ENCODE measurements at places on chromosomes 11 and 22.

- DNase-seq: peak; percentile 32
These were observed 23.4 kb downstream of the TPBGL start for GRCh38 chr11:75263944-75264349.

DNA sequence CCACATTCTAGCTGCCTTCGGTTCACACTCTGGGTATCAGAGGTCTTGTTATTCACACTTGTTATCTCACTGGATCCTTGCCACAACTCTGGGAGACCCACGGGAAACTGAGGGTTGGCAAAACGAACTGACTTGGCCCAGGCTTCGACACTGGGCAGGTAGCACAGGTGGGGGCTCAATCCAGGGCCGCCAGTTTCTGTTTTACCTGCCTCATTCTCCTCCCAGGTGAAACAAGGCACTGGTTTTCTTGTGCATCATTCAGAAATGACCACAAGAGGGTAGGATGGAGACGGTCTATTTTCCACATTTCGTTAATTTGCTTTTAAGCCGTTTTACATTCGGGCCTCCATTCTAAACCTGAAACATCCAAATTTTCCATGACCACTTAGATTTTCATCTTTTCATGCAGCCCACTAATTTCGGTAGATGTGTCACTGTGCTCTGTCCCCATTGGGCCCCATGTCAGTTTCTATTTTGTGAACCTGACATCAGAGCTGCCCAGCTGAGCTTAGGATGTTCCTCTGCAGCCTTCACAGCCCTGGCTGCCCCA is 108.1 kb downstream of the KIAA1671 start:
- DNase-seq: no peak

GRCh38 chr11:81990659-81991443 is 742.8 kb downstream of the FAM181B start:
- no peak for DNase-seq

DNA sequence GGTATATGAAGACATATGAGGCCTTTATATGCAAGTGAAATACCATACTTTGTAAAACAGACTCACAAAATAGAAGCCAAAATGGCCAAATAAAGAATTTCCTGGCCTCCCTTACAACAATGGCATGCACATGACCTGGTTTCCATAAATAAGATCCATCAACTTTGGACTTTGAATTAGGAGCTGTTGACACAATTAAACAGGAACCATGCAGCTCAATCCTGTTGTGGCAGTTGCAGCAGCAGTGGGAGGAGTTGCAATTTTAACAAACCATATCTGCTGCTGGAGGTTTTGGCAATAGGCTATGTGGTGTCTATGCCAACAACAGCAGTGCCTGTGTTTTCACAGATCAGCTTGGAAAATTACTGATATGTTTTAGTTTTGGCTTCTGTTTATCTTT is 818.6 kb downstream of the FAM181B start:
- DNase-seq: no peak

- DNase-seq: no peak
These were observed 11.4 kb downstream of the TUBA8 start for GRCh38 chr22:18121954-18122554.

DNA sequence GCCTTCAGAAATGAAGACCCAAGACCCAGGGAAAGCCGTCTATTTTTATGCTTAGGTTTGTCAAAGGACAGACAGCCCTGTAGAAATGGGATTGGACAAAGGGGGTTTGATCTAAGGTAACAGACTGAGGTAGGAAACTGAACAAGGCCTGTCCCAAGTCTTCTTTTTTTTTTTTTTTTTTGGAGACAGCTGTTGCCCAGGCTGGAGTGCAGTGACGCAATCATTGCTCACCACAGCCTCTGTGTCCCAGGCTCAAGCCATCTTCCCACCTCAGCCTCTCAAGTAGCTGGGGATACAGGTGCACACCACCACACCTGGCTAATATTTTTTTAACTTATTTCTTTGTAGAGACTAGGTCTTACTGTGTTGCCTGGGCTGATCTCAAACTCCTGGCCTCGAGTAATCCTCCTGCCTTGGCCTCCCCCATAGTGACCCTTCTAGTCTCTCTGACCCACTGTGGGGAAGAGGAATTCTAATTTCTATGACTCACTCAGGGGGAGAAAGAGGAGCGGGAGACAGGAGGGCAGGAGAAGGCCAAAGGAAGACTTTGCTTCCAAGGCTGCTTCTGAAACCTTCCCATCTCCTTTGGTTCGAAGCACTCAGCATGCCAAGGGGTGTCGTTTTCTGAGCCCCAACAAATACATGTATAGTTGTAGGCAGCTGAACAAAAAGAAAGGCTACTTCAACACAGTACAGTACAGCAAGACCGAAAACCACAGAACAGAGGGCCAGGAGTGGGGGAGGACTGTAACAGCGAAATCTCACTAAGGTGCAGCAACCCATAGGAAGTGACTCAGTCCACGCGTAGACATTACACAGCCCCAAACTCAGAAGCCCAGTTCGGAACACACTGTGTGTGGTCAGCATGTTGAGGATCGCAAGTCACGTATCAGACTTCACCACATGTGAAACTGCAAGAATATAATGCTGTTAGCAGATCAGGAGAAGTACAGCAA is 872 bp downstream of the TMA7B start:
- peak; percentile 87 for DNase-seq

GRCh38 chr11:24678703-24679348 is 182.0 kb downstream of the LUZP2 start:
- no peak for DNase-seq

DNA sequence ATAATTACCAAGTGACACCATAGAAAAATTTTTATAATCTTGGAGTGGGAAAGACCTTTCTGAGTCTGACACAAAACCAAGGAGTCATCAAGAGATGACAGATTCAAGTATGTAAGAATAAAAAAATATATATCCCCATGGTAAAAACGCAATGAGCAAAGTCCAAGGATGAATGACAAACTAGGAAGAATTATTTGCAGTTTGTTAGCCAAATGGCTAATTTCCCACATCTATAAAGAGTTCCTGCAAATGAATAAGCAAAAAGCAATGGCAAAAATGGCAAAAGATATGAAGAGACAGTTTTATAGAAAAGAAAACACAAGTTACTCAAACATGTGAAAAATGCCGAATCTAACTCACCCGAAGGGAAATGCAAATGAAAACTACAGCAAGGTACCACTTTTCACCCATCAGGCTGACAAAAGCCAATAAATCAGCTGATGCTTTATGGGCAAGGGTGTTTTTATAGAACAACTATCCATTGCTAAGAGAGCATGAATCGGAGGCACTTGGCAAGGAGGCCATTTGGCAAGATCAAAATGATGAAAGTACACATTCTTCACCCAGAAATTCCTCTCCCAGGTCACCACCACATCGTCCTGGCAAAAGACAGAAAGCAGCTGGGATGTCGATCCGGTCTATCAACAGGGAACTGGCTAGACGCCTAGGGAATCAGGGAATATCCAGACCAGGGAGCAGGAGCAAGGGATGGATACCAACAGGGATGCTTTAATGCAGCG is 21.1 kb upstream of the KLHL35 start:
- no peak for DNase-seq

GRCh38 chr11:79918846-79919245 is 478.0 kb upstream of the TENM4 start:
- DNase-seq: no peak

- DNase-seq: no peak
These were observed 94.8 kb downstream of the TENM4 start for GRCh38 chr11:79346021-79346420.

DNA sequence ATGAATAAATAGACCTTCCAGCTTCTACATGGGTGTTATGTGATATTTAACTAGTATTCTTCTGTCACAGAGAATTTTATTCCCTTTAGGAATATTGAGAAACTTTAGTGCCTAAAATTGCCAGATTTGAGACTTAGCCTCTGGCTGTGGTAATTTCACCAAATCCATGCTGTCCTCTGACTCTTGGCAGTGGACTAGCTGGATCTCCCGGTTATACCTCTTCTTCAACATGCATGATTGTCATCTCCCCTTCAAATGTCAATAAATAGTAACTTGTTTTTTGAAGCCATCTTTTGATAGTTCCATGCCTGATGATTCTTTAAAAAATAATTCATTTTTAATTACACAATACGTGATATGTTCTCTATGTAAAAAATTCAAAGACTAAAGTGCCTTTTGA is 8.4 kb downstream of the AQP11 start:
- DNase-seq: no peak

- no peak for DNase-seq
These were observed 921 bp downstream of the TESMIN start for GRCh38 chr11:68750195-68751003.

GRCh38 chr11:110527146-110527545 is 97.4 kb downstream of the FDX1 start:
- DNase-seq: no peak

DNA sequence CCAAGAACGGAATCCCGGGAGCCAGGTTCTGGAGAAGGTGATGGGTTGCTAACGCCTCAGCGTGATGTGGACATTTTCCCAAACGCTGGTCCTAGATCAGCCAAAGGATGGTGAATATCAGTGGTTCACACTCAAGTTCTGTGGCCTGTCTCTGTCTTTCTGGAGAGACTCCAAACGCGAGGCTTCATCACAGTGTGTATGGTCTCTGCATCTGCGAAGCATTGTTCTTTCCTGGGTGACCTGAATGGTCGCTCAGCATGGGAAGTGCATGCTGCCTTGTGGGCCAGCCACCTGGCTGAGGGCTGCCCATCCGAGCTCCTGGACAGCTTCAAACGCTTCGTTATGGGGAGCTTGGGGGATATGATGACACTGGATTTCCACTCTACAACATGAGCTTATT is 810.0 kb downstream of the TBC1D22A start:
- no peak for DNase-seq

DNA sequence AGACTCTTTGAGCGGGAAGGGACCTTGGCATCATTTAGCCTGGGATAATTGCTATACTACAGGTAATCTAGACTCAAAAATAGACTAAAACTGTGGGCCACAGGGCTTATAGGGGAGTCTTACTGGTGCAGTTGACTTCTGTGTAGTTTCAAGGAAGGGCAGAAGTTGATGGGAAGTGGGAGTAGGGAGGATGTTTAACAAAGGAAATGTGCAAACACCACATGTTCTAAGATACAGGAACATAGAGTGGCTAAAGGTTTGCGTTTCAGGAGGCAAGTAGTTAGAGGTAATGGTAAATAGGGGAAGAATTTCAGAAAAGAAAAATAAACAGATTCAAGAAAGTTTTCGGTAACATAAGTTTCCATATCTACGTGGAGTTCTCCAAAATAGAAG is 14.4 kb upstream of the SORL1 start:
- DNase-seq: peak; percentile 34

GRCh38 chr11:60777106-60777505 is 8.0 kb upstream of the MS4A10 start:
- no peak for DNase-seq

DNA sequence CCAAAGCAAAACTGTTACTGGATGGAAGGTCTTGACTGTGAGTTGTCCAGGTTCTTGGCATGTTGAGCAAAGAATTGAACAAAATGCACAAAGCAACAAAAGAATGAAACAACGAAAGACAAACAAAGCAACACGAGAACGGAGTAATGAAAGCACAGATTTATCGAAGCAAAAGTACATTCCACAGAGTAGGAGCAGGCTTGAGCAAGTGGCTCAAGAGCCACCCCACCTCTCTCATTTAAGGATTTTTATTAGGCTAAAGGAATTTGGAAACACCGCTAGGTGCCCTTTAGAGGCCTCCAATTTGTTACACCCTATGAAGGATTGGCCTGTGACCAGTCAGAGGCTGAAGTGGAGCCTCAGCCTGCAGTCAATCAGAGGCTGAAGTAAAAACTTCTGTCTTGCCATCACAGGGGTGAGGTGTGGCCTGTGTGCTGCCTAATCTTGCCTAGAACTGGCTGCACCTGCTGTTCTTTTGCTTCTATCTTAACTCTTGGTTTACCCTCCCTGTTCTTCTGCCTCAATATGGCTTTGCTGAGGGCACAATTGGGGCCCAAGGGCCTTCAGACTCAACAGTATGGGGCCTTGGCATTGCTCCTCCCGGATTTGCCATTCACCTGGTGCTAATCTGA is 59.4 kb upstream of the FTH1 start:
- no peak for DNase-seq

DNA sequence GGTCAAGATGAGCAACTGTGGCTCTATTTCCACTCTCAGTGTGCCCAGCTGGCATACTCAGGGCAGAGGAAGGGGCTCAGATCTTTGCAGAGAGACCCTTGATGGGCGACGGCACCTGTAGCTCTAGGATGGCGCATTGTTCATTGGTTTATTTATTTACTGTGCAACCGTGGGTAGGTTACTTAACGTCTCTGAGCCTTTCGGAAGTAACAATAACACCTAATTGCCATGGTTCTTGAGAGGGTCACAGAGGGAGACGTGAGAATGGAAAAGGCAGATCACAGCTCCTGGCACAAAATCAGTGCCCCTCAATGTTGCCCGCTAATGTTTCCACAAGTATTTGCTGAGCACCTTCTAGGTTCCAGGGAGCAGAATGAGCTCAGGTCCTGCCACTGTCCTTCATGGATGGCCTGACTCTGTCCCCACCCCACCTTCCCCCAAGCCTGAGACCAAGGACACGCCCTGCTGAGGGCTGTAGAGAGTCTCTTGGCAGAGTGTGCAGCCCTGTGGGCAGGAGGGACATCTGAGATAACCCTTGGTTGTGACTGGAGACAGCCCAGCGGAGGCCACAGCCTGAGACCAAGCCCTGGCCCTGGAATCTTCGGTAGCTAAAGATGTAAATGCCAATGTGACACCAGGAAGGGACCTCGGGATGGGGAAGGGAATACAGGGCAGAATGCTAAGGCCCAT is 780 bp upstream of the ALDH3B2 start:
- no peak for DNase-seq

- DNase-seq: peak; percentile 32
These were observed 70.7 kb upstream of the E2F8 start for GRCh38 chr11:19311308-19312030.

DNA sequence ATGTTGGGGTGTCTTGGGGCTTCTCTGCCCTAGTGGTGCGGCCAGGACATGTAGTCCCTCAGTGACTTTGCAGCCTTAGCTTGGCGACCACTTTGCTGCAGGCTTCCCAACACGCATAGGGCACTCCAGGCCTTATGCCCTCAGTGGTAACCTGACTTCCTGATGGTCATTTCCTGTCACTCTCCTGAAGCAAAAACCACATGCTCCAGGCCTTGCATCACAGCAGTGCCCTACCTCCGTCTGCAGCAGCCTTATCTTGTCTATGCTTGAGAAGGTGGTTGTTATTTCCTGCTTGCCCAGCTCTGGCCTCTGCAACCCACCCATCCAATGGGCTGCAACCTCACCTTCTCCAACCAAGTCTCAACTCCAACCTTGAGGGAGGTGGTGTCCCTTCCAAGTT is 33.4 kb upstream of the PISD start:
- DNase-seq: no peak

DNA sequence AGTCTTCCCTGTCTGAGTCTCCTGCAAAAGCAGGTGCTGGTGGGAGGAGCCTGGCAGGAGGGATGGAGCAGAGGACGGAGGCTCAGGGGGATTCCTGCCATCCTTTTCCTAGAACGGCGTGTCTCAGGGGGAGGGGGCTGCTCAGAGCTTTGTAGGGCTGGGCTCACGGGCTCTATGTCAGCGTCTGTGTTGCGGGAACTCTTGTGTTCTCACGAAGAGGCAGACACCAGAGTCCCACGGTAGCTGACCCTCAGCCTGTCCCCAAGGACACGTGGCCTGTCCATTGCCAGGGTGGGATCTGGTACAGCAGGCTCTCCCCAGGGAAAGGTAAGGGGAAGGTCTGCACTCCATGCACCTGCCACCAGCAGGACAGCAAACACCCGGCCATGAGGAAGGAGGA is 1505.2 kb downstream of the TBC1D22A start:
- DNase-seq: no peak

- no peak for DNase-seq
These were observed 305.9 kb upstream of the ANO3 start for GRCh38 chr11:26026078-26026477.

GRCh38 chr11:134252346-134253187 is 585 bp downstream of the THYN1 start:
- DNase-seq: peak; percentile 54

GRCh38 chr11:8375932-8376331 is 112.3 kb upstream of the LMO1 start:
- no peak for DNase-seq
